HEK293T (cell line): ENCODE measurements at places on chromosomes 7 and 10.

DNA sequence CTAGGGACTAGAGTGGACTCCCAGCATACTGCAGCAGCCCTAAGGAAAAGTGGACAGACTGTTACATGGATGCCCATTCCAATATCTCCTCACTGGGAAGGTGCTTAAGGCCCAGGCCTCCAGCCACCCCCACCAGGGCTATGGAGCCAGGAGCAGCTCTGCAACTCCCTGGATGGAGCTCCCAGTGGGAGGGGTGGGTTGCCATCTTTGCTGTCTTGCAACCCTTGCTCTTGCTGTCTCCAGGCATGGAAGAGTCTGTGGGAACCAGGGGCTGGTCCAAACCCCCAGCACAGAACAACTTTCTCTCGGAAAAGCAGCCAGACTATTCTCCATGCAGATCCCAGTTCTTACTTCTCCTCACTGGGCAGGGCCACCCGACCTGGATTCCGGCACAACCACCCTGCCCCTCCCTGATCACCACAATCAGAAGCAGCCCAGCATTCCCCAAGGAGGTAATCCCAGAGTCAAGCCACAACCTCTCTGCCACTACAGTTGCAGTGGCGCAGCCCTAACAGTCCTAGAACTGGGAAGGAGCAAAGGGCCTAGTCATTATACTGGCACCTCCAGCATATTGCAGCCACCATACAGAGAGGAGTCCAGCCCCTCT lies 41.8 kb upstream of the ZNF488 start:
- no peak for DNase-seq

- no peak for DNase-seq
Measured at GRCh38 chr7:16813232-16813616, 8.4 kb upstream of the AGR2 start.

- no peak for DNase-seq
Measured at GRCh38 chr10:51935341-51935740, 235.9 kb upstream of the CSTF2T start.

DNA sequence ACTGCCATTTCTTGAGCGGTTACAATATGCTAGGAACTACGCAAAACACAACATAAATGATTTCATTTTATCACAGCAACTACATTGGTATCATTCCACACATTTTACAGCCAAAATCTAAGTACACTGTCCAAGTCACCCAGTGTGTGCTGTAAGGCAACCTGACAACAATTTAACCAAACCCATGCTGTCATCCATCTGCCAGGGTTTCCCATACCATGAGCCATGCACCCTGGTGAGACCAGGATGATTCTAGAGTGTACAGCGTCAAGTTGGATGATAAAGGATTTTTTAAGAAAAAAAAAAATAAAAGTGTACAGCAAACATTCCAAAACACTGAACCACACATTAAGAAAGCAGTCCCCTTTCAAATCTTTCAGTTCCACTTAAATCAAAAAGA lies 52.9 kb downstream of the PIK3AP1 start:
- no peak for DNase-seq

DNA sequence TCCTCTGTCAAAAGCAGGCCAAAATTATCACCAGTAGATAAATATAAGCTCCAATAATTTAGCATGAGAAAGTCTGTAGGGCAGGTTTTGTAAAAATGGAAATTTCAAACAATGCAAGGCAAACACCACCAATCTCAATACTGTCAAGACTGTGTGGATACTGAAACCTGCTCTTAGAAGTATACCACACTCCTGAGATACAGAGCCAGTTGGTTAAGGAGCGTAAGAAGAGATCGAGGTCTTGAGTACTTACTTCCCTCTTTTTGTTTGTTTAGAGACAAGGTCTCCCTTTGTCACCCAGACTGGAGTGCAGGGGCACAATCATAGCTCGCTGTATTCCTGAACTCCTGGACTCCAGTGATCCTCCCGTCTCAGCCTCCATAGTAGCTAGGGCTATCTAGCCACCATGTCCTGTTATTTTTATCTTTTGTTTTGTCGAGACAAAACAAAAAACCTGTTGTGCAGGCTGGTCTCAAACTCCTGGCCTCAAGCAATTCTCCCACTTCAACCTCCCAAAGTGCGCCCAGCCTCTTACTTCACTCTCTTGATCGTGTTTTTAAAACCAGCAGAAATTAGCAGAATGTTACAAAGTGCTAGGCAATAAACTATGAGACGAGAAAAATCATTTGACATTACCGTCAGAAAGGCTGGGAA lies 205.7 kb downstream of the PARD3 start:
- DNase-seq, result no peak

- no peak for DNase-seq
Measured at GRCh38 chr7:147539685-147540084, 1050.9 kb upstream of the C7orf33 start.

DNA sequence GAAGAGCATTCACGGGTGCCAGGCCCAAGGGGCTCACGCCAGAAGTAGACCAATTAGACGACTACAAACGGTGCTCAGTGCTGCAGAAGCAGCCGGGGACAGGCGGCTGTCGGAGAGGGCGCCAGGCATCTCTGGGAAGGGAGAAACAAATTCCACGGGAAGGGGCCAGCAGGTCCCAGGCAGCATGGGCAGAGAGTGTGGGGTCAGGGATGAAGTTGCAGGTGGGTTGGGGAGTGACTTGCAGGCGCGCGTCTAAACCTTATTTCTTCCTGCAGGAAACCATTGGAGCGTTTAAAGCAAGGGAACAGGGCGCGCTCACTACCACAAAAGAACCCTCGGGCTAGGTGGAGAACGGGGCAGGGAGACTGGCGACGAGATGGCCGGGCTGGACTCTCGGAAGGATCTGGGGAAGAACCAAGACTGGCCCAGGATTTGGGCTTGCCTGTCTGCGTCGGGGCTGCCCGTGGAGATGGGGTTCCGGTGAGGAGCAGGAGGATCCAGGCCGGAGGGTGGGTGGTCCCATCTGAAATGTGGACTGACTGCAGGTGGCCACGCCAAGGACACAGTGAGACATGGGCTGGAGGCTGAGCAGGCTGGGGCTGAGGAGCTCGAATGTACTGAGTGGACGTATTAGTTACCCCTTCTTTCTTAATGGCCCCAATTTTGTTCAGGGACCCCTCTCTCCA lies 116.3 kb upstream of the DIP2C start:
- no peak for DNase-seq

DNA sequence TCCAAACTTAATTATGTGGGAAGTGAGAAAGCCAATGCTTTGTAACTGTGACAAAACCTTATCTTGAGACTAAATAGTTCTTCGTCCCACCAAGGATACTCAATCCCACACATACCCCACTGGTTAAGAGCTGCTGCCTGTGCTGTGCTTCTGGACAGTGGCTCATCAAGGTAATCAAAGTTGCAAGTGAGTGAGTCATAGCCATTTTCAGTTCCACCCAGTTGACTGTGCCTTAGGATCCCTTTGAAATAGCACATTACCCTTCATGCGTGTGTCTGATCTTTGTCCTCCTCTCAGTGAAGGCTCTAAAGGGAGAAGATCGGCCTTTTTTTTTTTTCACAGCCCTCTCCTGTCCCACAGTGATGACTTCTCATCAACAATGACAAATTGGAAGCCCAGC lies 706.0 kb upstream of the AUTS2 start:
- no peak for DNase-seq
